ENCODE measurements at places on chromosomes 4 and X.

DNA sequence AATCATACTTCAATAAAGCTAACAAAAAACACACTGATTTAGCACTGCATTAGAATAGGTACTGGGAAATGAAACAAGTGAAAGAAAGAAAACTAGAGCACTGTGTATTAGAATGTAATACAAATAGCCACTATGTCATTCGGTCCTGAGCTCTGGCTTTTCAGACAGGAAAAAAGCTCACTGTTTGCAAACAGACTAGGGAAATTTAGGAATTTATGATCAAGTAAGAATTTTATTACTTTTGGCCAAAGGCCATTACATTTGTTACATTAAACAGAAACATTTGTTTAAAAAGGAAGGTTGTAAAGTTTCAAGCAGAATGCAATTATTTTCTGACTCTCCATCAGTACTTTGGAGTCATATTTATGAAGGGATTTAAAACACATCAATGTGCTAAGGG lies 68.7 kb downstream of the KLHL8 start:
- no peak for DNase-seq

- DNase-seq, result no peak
Measured at GRCh38 chr4:159366966-159367780, 264.3 kb downstream of the RAPGEF2 start.

GRCh38 chrX:69019073-69019890 lies 146.0 kb downstream of the PJA1 start:
- no peak for DNase-seq

- DNase-seq, result no peak
Measured at GRCh38 chrX:142680038-142680437, 345.7 kb upstream of the SPANXN4 start.

DNA sequence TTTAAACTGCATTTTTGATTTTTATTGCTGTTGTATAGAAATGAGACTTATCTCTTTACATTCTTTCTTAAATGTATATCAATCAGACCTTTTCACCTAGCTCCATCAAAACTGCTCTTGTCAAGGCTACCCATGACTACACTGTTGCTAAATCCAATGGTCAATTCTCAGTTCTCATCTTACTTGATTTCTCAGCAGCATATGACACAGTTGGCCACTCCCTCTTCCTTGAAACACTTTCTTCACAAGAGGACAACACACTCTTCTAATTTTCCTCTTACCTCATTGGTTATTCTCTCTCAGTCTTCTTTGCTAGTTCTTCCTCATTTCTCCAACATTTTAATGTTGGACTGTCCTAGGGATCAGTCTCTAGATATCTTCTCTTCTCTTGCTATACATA lies 94.1 kb upstream of the CITED1 start:
- no peak for DNase-seq

DNA sequence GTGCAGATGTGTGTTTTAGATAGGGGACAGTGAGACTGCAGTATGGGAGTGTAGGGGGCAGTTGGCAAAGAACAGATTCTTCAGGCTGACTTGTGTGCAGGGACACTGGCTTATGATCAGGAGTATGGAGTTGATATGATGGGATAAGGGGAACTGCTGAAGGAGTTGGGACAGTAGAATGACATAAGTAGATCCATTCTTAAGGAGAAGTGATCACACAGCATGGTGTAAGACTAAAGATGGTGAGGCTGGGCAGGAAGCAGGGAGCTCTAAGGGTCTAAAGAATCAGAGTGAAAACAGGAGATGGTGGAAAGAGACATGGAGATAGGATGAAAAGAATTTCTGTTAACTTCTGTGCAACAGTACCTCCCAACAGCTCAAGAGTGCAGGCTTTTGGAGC lies 70.7 kb downstream of the REELD1 start:
- no peak for DNase-seq

DNA sequence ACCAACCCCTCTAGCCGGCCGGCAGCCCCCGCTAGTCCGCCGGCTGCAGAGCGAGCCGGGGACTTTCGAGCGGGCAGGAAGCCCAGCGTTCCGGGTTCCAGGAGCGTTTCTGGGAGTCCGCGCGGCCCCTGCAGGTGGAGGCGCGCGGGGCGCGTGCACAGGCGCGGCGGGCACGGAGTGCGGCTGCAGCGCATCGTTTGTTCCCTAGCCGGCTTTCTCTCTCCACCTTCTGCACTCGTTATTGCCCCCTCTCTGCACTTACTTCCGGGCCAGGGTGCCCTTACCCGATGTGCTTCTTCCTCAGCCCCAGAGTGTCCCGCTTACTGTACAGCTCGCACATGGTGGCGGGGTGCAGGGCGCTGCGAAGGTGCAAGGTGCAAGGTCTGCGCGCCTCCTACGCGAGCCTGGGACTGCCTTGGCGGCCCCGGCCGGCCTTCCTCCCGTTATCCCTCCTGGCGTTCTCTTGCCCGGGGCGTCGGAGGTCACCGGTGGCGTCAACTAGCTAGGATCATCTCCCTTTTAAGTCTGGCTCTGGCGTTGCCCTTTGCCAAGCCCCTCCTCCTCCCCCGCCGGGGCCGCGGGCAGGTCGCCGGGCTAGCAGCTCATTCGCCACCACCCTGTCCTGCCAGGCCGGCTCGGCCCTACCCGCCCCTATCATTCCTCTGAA lies at the start of gene ETNPPL:
Gene ETNPPL (minus strand): TSS at position 495 of the 667 bp plus-strand sequence. CDS start 155 bp downstream, at position 340.
- DNase-seq, result no peak

DNA sequence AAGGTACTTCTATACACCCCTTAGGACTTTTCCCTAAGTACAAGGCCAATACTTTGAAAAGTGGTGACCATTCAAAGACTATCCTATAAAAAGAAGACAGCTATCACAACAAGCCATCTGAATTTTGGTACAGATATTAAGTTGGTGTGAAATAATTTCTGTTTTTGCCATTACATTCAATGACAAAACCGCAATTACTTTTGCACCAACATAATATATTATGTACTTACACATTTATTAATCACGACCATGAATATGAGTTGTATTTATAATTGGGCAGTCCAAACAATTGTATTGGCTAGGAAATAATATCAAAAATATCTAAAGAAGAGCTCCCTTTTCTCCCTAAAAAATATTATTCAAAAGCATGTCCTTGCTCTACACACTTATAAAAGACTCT lies 215.7 kb downstream of the TMA16 start:
- no peak for DNase-seq

DNA sequence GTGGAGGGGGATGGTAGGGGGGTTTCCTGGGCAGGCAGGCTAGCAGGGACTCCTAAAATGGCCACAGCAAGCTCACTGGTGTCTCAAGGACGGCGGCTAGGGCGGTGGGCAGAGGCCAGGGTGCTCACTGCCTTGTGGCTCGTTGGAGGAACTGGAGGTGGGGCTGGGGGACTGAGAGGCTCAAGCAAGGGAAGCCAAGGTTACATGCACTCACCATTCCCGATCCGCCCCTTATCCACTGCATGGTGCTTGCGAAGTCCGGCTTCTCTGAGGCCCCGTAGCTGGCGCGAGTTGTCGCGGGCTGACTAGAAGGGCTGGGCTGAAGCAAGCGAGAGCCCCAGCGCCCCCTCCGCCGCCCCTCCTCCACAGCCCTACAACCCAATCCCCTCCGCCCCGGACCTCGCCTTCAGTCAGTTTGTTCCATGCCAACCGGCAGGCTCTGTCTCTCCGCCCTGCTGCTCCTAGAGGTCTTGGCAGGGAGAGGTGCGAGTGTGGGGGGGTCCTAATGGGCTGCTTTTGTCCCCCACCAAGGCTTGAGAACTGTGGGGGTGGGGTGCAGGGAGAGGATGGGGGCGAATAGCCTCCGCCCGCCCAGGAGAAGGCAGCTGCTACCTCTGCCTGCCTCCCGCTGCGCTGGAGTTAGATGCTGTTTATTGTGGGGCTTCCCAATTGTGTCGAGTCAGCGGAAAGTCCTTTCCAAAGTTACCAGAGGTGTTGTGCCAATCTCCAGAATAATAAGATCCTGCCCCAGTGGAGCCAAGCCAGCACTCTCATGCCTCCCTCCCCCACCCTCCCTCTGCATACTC lies at the start of gene ARHGEF9:
Gene ARHGEF9 (minus strand): TSS at position 313 of the 806 bp plus-strand sequence. CDS start 69 bp downstream, at position 244.
- no peak for DNase-seq

- no peak for DNase-seq
Measured at GRCh38 chrX:54085666-54086065, 41.4 kb upstream of the PHF8 start.

- DNase-seq, result no peak
Measured at GRCh38 chr4:73788411-73788810, 48.0 kb downstream of the CXCL8 start.

DNA sequence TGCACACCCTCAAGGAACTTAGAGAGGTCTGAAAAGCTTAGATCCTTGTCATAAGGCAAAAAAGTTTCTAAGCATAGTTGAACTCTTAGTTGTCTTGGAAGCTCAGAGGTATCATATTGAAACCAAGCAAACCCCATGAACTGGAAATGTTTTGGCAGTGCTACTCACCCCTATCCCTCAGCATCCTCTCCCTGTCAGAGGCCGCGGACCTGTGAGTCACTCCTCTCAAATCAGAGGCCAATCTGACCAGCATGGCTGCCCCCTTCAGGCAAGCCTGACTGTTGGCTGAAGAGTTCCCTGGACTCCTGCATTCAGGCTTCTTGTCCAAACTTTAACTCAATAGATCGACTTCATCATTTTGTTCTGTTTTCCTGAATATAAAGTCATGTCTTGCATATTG lies 69.4 kb downstream of the KCNIP4 start:
- DNase-seq, result no peak

GRCh38 chr4:78951862-78952472 lies 12.7 kb upstream of the PAQR3 start:
- DNase-seq, result no peak

DNA sequence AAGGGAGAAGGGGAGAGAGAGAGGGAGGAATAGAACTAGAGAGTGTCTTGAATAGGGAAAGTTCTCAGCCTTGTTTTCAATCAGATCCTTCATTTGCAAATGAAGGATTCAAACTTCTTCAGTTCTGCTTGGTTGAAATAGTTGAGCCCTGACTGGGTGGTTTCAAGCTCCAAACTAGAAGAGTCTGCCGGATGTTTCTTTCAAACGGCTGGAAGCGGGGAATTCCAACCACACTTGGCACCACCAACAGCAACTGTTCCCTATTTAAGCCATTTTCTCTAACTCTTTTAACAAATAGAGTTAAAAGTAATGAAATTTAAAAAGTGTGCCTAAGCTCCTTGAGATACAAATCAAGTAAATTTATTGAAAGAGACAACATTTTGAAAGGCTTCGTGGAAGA lies 67.5 kb upstream of the DDX60 start:
- DNase-seq, result no peak

- no peak for DNase-seq
Measured at GRCh38 chrX:148333989-148334388, 166.4 kb upstream of the AFF2 start.

- no peak for DNase-seq
Measured at GRCh38 chr4:184373886-184374405, 100.4 kb downstream of the IRF2 start.

- DNase-seq, result no peak
Measured at GRCh38 chrX:20452487-20452886, 185.8 kb upstream of the RPS6KA3 start.

DNA sequence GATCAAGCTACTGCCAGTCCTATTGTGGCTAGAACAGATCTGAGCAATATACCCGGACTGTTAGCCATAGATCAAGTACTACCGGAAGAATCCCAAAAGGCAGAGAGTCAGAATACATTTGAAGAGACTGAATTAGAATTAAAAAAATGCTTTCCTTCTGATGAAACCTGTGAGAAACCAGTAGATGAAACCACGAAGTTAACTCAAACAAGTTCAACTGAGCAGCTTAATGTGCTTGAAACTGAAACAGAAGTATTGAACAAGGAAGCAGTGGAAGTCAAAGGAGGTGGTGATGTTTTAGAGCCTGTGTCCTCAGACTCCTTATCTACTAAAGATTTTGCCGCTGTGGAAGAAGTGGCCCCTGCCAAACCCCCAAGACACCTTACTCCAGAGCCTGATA lies 46.8 kb downstream of the WDR44 start:
- no peak for DNase-seq

DNA sequence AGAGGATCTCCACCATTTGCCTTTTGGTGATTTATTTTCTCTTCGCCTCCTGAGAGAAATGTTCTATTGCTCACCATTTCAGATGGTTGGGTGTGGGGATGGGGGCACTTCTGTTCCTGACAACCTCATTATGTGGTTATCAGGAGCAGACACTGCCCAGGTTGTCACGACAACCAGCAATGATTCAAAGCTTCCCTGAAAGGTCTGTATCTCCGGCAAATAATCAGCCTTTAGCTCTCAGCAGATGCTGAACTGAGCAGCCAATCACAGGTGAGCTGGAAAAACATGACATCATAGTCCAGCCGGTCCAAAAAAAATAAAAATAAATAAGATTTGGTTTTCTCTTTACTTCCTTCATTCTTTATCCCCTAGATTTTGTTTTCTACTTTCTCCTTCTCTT lies 5.5 kb upstream of the PAK3 start:
- no peak for DNase-seq

GRCh38 chrX:115408771-115409400 lies 119.4 kb downstream of the LUZP4 start:
- no peak for DNase-seq

GRCh38 chr4:5465529-5465928 lies 242.8 kb downstream of the EVC2 start:
- no peak for DNase-seq

- no peak for DNase-seq
Measured at GRCh38 chr4:132396636-132397035, 752.5 kb upstream of the PCDH10 start.

GRCh38 chr4:100796332-100796731 lies 278.5 kb upstream of the EMCN start:
- DNase-seq, result no peak

DNA sequence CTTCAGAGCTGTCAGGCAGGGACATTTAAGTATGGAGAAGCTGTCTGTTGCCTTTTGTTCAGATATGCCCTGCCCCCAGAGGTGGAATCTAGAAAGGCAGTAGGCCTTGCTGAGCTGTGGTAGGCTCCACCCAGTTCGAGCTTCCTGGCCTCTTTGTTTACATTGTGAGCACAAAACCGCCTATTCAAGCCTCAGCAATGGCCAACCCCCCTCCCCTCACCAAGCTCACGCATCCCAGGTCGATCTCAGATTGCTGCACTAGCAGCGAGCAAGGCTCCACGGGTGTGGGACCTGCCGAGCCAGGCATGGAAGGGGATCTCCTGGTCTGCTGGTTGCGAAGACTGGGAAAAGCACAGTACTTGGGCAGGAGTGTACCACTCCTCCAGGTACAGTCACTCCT lies 59.3 kb downstream of the ZNF674 start:
- DNase-seq, result no peak

DNA sequence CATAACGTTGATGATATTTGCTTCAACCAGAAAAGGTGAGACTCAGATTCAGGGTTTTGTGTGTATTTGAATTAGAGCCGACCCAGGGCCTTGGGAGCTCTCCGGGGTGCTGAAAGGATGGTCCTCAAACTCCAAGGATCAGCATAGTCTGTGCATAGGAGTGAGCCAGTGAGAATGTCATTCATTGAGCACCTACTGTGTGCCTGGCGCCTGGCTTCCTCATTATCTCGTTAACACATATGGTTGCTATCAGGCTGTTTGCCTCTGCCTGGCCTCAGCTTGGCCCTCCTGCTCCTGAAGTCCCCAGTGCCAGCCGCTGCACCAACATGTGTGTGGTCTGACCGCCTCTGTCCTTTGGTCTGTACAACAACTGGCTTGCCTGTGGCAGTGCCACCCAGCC lies 25.1 kb upstream of the JAKMIP1 start:
- DNase-seq, result no peak

Data from stimulated activated CD4-positive, alpha-beta T cell treated with anti-CD3 and anti-CD28 coated beads, Interleukin-1b, Interleukin-23, amount 100 ng/mL, for 1 hour (primary cell).